ENCODE measurements at places on chromosomes 5 and 9.

DNA sequence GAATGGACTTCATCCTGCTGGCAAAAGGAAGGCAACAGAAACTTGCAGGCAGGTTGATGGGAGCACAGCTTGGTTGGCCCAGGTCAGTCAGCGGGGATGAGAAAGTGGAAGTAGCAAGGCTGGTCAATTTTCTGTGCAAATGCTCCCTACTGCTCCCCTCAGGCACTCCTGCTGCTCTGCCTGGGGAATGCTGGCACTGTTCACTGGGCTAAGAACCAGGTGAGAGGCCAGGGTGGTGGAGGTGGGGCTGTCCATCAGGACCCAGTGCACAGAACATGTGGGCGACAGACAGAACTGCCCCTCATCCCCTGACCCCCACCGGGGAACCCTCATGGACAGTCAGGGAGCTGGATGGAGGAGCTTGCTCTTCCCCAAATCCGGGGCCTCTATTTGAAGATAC, 593.1 kb downstream of the IRX1 start:
- DNase-seq: no peak

DNA sequence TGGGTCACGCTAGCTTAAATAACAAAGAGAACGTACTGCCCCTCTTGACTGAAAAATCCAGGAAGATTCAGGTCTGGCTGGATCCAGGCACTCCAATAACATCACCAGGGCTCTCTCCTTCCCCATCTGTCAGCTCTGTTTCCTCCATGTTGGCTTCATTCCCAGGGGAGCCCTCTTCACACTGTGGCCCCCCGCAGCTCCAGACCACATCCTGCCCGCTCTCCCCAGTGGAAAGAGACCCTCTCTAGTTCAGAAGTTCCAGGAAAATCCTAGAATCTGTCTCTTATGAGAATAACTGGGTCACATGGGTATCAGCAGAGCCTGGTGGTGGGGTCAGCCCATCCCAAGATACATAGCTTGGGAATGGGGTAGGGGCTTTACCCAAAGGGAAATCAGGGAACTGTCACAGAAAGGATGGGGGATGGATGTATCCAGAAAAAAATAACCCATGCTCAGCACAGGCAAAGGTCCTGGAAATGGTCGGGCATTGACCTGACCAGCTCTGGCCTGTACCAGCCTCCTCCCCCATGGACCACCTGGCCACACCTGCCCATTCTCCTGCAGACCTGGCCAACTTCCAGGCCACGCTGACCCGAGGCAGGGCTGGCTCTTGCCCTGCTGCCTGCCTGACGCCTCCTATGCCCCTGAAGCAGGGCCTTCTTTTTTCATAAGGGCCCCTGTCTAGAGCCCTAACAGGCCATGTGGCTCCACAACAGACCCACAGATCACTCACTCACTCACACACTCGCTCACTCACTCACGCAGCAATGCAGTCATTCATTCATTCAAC, 65.9 kb downstream of the COL23A1 start:
- DNase-seq: no peak

DNA sequence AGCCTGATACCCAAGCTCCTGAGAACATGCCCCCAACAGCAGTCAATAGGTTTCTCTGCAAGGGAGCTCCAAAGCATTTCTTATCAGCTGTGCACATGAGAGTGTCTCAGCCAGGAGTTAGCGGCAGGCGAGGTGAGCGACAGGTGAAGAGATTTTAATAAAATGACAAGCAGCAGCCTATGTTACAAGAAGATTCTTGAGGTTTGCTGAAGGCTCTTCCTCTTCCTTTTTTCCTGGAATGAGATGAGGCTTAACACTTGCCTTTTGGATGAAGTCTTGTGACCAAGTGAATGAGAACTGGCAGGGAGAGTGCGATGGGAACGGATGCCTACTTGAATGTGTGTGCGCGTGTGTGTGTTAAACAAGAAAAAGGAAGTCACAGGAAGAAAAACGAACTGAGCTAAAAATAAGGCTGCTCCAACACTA, 76.1 kb downstream of the SHB start:
- no peak for DNase-seq

DNA sequence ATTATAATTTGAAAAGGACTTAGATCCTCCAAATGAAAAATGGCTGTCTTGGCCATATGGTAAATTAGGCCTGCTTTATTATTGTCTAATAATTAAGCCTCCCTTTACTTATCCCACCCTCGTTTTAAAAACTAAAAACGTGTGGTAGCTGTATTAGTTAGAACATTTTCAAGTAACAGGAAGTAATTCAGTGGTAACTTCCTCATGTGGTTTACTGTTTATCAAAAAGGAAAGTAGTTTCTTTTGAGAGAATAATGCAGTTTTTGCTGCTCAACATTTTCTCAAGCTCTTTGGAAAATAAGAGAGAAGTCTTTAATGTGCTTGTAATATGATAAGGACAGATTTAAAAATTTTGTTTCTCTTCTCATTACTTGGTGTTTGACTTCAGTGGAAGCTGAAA, 26.0 kb downstream of the ZCCHC7 start:
- no peak for DNase-seq

GRCh38 chr9:136295055-136295454, 8.8 kb downstream of the CCDC187 start:
- no peak for DNase-seq

DNA sequence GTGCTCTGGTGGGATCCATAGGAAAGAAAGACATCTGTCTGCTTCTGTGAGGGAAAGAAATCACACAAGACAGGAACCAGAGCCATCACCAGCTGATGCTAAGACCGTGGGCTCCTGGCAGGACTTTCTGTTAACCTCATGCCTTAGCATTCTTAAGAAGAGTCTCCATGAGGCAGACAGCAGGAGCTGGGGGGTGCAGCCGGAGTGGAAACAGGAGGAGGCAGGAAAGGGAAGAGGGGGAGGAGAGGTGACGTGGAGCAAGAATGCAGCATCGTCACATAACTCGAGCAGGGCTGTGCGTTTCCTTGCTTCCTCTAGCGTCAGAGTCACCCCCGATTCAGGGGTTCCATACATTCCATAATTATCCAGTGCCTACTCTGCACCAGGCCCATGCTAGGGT, 53.6 kb downstream of the ERGIC1 start:
- DNase-seq: no peak

GRCh38 chr9:70693186-70693585, 278.7 kb upstream of the KLF9 start:
- DNase-seq: no peak

DNA sequence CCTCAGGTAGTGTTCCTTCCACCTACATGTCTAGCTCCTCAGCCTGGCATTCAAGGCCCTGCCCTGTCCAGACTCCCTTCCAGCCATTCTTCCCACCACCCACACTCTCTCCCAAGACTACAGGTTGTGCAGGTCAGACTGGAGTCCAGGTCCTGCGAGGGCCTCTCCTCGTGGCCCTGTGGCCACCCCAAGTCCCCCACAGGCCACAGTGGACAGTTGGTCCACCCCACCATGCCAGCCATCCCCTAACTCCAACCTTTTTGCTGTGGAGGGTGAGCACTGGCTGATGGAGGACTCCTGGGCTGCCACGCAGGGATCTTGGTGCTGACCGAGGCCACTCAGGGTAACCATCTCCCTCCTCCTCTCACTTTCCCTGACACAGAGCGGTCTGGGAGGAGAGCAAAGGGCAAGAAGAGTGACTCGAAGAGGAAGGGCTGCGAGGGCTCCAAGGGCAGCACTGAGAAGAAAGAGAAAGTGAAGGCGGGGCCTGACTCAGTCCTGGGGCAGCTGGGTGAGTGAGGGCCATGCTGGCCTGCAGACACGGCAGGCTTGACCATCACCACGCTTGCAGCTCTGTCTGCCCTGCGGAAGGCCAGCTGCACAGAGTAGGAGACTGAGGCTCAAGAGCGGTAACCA, 51.0 kb downstream of the JADE2 start:
- DNase-seq: no peak

- no peak for DNase-seq
Observed at GRCh38 chr5:8875722-8876121, 670.2 kb downstream of the SEMA5A start.

DNA sequence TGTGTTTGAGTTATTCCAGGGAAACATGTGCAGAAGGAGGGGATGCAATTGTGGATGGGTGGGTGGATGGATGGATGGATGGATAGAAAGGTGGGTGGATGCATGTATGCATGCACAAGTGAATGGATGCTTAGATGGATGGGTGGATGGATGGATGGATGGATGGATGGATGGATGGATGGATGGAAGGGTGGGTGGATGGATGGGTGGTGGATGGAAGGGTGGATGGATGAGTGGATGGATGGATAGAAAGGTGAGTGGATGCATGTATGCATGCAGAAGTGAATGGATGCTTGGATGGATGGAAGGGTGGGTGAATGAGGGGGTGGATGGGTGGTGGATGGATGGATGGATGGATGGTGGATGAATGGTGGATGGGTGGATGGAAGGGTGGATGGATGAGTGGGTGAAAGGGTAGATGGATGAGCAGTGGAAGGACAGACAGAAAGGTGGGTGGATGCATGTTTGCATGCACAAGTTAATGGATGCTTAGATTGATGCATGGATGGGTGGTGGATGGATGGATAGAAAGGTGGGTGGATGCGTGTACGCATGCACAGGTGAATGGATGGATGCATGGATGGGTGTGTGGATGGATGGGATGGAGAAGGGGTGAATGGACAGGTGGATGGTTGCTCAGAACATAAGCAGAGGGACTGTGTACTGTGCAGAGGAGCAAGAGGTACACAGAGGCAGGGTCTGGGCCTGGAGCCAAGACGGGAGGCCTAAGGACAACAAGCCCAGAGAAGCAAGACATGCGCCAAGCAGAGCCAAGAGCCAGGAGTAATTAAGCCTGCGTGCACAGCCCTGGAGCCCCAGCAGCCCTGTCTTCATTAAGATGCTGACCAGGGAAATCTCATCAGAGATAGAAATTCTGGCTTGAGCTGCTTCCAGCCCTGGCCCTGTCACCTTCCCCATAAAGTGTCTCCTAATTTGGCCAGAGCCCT, 84.6 kb upstream of the PPP1R26 start:
- no peak for DNase-seq

- no peak for DNase-seq
Observed at GRCh38 chr5:133817456-133817855, 151.0 kb downstream of the C5orf15 start.

DNA sequence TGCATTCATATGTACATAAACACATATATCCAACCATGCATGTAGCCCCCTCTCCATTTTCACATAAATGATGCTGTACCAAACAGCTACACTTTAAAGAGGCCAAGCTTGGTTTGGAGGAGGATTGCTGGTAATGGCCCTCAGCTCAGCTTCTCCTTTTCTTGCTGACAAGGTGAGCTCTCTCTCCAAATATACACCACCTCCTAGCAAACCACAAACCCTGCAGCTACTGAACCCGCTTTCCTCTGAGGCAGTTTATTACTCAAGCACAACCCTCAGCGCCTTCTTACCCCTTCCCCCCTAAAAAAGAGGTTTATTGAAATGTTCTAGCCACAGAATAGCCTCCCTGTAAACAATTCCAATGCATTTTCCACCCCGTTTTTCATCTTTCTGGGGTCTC, 54.0 kb downstream of the ALG2 start:
- DNase-seq: no peak

DNA sequence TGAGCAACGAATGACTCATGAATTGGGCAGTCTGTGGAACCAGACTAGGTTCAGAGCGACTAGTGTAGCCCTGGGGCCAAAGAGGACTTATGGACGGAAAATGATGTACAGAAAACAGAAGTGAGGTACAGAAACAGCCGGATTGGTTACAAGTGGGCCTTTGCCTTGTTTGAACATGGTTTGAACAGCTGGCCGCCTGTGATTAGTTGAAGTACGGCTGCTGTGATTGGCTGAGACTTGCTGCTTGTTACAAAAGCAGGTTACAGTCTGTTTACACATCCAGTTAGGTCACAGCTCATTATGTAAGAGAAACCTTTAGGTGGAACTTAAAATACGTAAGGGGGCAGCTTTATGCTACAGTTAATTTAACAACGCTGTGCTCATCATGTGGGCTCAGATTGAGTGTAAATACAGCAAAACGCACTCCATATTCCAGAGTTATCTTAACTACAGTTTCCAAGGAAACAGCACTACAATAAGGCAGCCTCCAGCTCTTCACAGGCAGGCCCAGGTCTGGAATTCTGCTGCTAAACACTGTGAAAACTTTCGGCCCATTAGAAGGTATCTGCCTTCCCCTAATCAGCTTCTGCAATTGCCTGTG, 6.5 kb downstream of the AMACR start:
- DNase-seq: no peak

GRCh38 chr9:78121488-78121887, 89.9 kb upstream of the GNAQ start:
- DNase-seq: peak; percentile 80

Data from WTC11 (cell line).